ENCODE measurements at places on chromosomes 3 and 15.

- DNase-seq, result no peak
Measured at GRCh38 chr3:134964226-134964625, 169.2 kb downstream of the EPHB1 start.

DNA sequence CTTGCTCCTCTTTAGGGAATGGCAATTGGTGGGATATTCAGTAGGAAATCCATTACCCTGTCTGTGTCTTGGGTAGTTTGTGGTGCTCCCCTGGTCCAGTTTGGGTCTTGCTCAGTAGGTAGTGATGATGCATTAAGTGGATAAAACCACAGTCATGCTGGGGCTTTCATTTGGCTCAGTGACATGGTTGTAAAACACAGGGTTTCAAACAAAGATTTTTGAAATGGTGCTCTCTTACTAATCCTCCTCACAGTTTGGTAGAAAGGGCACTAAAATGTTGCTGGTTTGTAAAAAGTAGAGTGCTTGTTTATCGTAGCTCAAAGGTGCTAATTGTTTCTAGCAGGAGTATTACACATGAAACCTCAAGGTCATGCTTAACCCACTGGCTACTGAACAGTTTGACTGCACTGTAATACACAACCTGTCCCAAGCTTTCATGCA, 22.9 kb downstream of the BBX start:
- DNase-seq, result no peak

DNA sequence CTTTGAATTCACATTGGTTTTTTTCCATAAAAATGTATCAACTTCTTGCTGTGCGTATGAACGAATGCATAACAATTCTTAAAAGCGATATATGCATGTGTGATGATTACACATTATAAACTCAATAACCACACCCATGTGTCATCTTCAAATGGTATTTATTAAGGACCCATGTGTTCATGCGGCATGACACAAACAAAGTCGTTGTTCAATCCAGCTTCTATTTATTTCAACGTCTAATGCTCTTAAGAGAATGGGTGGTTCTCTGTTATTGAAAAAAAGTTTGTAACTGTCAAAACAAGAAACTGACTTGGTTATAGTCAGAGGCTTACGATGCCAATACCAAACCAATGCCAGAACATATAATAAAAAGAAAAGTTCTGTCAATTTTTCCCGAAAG, 195.9 kb downstream of the FOXP1 start:
- DNase-seq, result no peak

GRCh38 chr15:69224383-69224782, 63.9 kb downstream of the GLCE start:
- no peak for DNase-seq

- DNase-seq, result no peak
Measured at GRCh38 chr15:78127882-78128281, 3.4 kb downstream of the CIB2 start.

GRCh38 chr3:124758851-124759635, 28.8 kb downstream of the UMPS start:
- no peak for DNase-seq

DNA sequence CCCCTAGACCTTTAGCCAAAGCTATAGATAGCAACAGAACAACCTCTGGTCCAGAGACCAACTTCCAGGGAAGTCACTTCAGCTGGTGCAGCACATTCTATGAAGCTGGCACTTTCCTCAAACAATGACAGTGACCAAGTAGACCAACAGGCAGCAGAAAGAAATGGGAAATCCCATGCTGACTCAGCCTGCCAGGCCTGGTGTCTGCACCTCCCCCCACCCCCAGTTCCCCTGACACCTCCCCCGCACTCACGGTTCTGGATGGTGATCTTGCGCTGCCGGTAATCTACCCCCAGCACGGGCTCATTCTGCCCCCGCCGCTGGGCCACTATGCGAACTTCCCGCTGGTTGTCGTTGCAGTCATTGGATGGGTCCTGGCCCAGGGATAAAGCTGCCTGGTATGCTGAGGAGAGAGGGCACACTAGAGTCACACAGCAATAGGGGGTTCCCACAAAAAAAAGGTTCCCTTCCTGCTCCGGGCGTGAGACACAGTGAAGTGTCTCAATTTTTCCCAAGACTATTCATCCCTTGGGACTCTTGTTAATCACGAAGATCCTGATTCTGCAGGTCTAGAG, 17.0 kb downstream of the ILDR1 start:
- DNase-seq, result no peak

DNA sequence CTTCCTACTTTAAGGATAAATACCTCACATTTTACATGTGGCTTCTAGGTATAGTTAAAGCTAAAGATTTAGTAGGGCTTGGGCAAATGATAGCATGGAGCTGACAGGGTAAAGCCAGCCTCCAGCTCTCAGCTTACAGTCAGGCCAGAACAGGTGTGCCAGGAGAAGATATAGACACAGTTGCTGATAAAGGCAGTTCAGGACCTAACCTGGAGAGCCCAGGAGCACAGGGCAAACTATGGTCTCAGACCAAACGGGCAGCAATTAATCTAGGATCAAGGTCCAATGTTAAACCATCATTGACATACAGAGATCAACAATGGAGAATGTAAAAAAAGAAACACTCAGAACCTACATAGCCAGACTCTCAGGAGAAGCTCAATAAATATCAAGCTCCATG, 4.0 kb downstream of the WDR49 start:
- no peak for DNase-seq

- DNase-seq, result no peak
Measured at GRCh38 chr3:52067526-52067925, 11.2 kb upstream of the DUSP7 start.

DNA sequence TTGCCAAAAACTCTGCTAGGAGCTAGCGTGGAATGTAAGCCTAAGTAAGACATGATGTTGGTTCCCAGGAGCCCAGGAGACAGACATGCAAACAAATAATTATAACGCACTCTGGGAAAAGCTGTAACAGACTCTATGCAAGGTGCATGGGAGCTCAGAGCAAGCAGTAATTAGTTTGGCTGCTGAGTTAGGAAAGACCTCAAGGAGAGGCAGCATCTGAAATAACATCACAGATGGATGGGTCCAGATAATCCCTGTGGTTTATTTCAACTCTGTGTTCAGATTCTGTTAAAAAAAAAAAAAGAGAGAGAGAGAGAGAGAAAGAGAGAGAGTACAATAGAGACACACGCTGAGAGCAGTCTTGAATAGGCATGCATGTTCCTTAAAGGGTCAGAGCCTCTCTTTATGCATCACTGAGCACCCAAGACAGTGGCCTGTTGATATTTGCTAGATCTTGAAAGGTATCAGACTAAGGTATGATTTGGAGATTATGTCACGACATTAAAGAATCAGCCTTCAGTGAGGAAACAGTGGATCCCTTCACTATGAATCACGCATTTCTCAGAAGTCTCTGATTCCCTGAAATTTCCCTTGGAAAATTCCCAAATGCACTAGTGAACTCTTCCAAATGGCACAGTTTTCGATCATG, 124.4 kb upstream of the LIPC start:
- DNase-seq, result no peak

DNA sequence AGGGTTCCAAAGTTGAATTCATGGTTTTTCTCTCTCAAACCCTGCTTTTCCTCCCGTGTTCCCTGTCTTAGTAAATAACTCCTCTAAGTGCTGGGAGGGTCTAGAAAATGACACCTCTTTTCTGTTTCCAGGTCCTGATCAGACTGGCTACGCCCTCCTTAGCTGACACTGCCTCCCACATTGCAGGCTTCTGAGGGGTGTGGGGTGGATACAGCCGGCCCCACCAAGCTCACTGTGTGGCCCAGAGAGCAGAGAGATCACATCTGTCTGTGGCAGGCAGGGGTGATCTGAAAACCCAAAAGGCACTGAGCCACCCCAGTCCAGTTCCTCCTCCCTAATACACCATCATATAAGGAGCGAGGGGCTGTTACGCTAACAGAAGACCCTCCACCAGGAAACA, 62.7 kb downstream of the BDH1 start:
- DNase-seq, result no peak

GRCh38 chr3:87410110-87410509, 133.7 kb upstream of the POU1F1 start:
- no peak for DNase-seq

- DNase-seq, result no peak
Measured at GRCh38 chr3:73484656-73485248, 140.0 kb downstream of the PDZRN3 start.

- DNase-seq, result no peak
Measured at GRCh38 chr3:140863580-140864009, 78.0 kb upstream of the SLC25A36 start.

DNA sequence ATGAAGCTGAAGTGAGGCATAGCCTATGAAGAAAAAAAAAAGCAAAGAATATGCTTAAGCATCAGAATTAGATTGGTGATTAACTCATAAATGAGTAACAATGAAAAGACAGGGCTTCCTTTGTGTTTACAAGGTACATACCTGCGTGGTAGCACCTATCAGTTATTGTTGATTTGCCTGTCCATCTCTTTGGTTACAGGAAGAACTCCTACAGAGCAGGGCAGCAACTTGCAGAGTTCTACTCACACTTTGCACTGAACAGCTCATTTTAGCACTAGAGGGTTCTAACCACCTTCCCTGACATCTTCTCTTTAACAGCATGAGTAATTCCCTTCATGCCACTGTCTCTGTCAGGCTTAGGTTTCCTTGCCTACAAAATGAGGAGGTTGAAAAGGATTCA, 166.0 kb downstream of the DPH6 start:
- DNase-seq, result no peak

- no peak for DNase-seq
Measured at GRCh38 chr3:18499301-18499700, 74.2 kb upstream of the SATB1 start.

DNA sequence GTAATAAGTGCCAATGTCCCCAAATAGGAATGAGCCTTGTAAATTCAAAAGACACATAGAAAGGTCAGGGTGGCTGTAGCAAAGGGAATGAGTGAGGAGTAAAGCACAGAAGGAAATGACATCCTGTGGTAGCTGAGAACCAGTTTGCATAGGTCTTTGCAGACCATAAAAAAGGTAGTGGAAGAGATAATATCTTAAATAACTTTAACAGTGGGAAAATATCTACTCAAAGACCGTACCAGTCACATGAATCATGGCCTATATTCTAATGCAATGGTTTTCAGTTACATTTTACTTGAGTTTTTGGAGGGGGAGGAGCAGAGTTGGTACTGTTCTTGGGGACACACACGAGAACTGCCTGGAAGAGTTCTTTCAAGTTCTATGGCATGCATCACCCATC, 297.3 kb upstream of the ADAMTS9 start:
- DNase-seq, result no peak

GRCh38 chr15:90552162-90552928, 22.6 kb downstream of the CRTC3 start:
- no peak for DNase-seq

DNA sequence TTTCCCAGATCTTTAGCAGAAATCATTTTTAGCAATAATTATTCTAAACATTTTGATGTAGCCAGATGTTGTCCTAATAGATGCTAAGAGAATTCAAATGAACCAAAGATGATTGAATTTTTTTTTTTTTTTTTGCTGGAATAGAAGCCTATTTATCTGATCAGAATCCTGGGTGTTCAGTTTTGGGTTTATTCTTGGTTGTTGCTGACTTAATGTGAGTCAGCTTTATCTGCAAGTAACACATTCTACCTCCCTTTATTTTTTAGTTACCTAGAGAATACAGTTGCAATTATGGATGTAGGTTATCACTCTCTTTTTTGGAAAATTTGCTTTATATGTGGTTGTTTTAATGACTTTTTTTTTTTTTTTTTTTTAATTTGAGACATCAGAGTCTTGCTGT, 6.4 kb downstream of the CEP97 start:
- no peak for DNase-seq

- DNase-seq, result no peak
Measured at GRCh38 chr15:77456746-77457145, 36.1 kb downstream of the HMG20A start.

DNA sequence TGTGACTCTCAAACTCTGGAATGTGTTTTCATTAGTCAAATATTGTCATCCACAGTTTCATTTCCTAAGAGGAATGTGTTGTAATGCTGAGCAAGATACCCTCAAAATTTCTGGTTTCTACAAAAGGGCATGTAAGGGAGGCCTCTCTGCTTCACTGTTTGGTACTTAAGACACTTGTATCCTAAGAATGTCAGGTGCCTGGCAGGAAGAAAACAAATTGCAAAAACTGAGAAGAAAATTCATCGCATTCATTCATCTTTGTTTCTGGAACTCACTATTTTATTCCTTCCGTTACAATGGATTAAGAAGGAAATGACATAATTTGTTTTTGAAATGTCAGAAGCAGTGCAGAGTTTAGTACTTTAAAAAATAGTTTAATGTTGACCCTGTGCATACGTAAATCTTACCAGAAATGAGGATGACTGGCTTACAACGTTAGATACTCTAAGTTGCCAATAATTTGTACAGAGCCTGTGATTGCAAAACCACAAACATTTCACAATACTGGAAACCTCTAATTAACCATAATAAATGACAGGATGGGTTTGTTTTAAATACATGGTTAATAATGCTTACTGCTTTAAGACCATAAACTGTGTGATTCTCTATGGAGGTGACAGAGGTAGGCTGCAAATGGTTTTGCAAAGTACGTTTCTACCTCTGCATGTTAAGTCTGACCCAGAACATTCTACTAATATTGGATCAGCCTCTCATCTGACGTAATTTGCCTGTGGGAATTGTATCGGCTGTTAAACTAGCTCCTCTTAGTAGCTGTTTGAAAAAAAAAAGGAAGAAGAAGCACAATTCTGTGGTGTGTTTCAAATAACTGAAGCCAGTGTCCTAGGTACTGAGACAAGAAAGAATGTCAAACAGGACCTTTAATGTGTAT, 477.8 kb downstream of the RBMS3 start:
- DNase-seq, result no peak

DNA sequence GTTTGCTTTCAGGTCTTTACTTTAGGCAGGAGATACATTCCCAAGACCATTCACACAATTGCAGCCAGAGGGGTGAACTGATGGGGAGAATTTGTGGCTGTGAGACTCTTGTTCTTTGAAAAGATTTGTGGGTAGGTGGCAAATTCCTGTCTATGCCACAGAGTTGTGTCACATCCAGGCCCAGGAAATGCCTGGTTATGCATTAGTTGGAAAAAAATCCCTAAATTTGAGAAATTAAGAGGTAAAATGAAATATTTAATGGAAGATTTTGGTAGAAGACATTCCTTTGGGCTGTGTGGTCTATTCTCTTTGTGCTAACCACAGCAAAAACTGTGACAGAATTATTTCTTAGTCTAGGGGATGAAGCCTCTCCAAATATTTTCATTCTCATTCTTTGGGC, 28.8 kb downstream of the SAMMSON start:
- DNase-seq, result no peak

DNA sequence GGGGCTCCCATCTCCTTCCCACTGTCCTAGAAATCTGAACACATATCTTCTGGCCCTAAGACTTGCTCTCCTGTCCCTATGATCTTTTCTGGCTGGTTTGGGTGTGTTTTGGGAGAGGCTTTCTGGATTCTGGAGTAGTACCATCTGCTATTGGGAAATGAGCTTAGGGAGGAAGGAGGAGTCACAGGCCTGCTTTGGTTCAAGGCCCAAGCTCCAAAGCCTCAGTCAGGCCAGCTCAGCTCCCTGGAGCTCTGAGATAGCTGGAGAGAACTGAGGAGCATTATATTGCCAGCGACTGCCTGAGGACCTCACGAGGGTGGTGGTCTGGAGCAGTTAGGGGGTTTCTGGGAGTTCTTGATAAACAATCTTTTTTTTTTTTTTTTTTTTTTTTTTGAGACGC, 18.7 kb downstream of the RASGRF1 start:
- DNase-seq, result no peak
